ENCODE measurements at places on chromosomes 11 and 22.

DNA sequence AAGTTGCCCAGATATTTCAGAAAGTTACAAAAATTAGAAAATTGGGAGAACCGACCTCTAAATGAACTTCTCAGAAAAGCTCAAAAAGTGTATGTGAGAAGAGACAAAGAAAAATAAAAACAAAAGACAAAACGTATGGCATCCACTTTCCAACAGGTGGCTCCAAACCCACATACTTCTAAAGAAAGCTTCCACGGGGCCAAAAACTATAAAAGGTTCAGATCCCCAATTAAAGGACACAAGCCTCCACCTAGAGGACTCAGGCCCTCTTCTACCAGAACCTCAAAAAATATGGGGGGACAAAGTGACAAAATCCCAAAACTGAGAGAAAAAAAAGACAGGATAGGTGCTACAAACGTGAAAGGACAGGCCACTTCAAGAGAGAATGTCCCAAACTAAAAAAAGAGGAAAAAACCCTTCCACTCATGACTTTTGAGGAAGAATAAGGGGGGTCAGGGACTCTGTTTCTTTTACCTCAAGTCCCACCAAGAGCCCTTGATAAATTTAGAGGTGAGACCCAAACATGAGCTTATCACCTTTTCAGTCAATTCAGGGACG, 8.8 kb downstream of the SCGB2A1 start:
- DNase-seq: no peak

- no peak for DNase-seq
Measured at GRCh38 chr11:68373815-68374501, 61.6 kb downstream of the LRP5 start.

- no peak for DNase-seq
Measured at GRCh38 chr22:22706253-22706915, 62.0 kb downstream of the GGTLC2 start.

DNA sequence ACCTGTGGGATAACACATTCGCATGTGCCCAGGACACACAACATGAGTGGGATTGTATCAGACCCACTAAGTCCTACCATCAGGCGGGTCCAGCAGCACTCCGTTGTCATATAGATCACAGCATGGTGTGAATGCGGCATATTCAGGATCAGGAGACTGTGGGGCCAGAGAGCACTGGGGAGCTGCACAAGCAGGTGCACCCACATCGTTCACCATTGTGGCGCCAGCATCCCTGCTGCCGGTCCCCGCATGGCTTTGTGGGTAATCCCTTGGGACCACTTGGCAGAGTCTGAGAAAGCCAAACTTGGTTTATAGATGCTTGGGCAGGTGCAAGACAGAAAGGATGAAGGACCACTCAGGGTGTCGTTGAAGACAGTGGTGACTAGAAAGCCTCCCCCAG, 201.6 kb upstream of the B3GAT1 start:
- DNase-seq: no peak

DNA sequence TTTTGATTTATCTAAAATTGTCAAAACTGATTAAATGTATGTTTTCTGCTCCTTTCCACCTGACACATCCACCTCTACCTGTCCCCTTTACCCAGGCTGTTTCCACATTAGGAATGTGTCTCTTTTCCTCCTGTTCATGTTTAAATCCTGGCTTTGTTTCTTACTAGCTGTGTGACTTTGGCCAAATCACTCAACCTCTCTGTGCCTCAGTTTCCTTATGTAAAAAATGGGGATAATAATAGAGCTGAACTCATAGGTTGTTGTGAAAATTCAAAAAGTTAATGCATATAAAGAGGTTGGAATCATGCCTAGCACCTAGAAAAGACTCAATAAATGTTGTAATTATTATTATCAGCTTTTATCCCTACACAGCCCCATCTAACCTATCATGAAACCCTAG, 136.8 kb downstream of the NXPE2 start:
- no peak for DNase-seq

- DNase-seq: no peak
Measured at GRCh38 chr11:121508449-121508848, 55.7 kb upstream of the SORL1-AS1 start.

DNA sequence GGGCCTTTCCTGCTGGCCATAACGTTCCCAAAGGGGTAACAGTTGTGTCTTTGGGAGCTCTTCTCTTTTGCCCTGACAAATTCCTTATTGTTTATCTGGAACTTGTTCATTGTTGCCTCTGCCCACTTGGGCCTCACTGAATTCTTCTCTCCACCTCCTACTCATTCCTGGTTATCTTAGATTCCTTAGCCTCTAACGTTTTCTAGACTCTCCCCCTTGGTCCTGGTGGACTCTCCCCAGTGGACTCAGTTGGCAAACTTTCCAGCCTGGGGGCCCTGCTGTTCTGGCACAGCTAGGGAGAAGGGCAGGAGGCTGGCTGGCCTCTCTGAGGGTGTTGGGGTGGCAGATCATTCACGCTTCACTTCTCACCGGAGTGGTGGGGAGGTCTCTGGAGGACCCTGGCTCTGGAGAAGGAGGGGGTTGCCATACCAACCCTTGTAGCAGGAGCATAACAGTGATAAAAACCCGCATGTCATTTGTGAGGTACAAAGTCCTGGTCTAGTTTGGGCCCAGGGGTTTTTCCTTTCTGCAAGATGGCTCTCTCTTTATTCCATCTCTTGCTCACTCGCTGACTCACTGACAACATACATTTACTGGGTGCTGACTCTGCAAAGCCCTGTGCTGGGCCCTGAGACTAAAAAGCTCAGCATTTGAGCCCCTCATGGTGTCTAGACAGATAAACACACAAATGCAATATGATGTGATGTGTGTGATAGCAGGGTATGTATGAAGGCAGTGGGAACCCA, 39.7 kb downstream of the YWHAH start:
- DNase-seq: no peak

DNA sequence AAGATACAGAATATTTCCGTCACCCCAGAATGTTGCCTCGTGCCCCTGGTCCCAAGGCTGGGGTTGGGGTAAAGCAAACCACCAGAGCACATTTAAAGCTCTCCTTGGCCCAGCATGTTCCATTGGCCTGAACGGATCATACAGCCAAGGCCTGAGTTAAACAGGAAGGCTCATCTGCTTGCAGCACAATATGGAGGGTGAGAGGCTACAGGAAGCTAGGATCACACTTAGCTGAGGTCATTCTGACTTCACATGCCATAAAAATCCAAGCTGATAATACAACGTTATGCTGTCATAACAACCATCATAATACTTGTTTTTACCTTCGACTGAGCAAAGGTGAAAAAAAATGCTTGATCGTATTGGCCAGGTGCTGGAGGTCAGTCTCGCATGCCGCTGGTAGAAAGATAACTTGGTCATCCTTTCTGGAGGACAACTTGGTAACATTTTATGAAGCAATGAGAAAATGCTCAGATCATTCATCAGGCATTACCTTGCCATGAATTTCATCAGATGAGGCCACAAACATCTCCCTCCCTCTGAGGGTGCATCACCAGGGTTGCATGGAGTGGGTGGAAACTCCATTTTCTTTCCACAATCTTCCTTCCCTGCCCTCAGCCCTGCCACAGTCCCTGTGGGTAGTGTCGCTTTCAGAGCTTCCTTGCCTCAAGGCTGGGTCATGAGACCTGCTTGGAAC, 31.9 kb upstream of the RTL6 start:
- DNase-seq: no peak
